ENCODE measurements at places on chromosomes 5 and 9.

DNA sequence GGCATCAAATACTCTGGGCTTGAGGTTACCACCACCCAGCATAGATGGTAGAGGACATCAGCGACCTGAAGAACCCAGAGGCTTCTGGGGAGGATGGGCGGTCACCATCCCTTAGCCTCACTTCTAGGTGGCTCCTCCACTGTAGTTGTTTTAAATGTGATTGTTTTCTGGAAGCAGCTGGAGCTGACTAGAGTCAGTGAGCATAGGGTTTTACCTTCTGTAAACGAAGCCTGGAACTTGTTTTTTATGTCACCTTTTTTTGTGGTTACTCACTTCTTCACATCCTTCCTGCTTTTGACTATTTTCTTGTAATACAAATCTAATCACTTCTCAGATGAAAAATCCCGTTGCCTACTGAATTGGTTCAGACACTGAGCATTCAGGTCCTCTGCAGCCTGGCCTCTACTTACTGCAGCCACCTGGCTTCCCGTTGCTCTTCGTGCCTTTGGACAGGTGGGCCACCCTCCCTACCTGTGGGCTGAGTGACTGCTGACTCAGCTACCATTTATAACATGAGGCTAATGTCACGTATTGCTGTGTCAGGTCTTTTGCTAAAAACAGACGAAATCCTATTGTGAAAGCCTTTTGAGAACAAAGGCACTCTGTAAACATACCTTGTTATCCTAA, 167.8 kb downstream of the MAN2A1 start:
- no peak for DNase-seq
- H3K27ac ChIP-seq, result no peak overlapping the region
- no peaks in the 10 kb centered on the region for H3K27me3 ChIP-seq
- H3K4me1 ChIP-seq, result peaks cover 19% of the 10 kb centered on the region
- H3K4me3 ChIP-seq, result no peak overlapping the region

DNA sequence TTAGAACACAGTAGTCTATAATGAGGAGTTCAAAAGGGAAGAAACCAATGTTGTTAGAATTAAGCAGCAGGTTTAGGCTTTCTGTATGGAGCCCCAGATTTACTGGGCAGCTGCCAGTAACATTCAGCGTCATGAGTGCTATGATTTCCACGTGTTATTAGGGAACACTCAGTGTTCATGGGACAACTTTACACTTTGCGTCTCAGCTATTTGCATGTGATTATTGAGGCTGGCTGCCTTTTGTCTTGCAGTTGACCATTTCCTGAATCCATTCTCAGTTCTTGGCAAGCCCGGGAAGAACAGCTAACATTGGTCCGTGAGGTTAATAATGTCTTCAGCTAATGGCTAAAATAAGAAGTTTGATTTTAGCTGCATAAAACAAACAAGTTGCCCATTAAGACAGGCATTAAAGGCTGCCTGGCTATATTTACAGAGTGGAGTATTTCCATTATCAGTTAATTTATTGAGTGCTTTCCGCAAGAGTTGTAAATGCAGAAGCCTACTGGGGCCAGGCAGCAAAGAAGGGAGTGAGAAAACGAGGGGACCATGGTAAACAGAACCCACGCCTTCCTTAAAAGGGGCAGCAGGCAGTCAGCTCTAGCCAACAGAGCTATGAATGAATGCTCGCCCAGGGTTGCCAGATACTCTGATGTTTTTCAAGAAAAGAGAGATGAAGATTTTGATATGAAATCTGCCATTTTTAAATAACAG, 120.9 kb downstream of the PIP5K1B start:
- no peaks in the 10 kb centered on the region for H3K36me3 ChIP-seq
- H3K4me3 ChIP-seq, result no peak overlapping the region
- H3K4me1 ChIP-seq, result peaks cover 1% of the 10 kb centered on the region
- no peak for DNase-seq

DNA sequence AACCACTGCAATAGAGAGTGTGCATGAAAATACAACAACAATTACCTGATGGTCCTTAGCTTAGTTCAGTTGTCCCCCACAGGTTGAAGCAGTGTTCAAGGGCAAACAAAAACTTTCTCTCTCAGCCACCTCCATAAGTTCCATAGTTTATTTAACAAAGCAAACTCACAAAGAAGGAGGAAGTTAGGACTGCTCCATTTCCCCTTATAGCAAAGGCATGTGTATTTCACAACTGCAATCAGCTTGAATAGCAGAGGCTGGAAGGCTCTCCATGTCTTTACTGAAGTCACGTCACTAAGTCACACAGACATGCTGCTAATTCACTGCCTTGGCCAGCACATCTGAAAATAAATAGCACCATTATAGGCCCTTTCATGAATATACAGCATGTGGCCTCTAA, 43.3 kb downstream of the DOCK8 start:
- DNase-seq, result no peak
- H3K4me3 ChIP-seq, result no peak overlapping the region
- no peak overlapping the region for H3K27ac ChIP-seq
- no peaks in the 10 kb centered on the region for H3K27me3 ChIP-seq
- peaks cover 5% of the 10 kb centered on the region for H3K4me1 ChIP-seq
- H3K36me3 ChIP-seq, result no peaks in the 10 kb centered on the region

DNA sequence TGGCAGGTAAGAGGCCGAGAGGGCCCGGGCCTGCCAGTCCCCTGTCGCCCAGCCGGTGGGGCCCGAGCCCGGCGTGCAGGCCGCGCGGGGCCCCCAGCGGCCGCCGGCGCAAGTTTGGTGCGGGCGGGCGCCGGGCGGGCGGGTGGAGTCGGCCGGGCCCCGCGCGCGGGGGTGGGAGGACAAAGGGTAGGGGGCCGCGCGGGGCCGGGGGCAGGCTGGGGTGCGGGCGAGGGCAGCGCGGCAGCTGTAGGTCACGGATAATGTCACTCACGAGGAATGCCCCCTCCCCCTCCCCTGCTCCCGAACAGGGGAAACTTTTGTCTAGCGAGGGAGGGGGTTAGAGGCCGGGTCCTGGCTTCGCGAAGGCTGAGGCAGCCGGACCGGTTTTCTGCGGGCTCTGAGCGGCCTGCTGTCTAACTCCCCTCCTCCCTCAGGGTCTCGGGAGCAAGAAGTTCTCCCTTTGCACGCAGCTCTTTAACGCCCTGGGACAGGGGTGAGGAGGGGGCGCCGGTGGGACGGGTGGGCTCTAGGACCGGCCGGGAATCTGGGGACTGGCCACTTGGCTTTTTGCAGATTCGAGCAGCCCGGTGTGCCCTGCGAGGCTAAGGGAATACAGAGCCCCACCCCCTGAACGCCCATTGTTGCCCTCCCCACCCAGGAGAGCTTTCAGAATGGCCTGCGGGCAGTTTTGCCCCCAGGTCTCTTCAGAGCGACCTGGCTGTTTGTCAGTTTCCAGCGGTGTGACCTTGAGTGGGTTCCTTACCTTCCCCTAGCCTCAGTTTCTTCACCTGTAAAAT, 21.3 kb upstream of the NDST1 start:
- peak; percentile 70 for DNase-seq
- H3K27ac ChIP-seq, result peak overlapping the region; percentile 93
- H3K4me1 ChIP-seq, result peaks cover 51% of the 10 kb centered on the region
- H3K4me3 ChIP-seq, result peak overlapping the region; percentile 69
- no peaks in the 10 kb centered on the region for H3K27me3 ChIP-seq

DNA sequence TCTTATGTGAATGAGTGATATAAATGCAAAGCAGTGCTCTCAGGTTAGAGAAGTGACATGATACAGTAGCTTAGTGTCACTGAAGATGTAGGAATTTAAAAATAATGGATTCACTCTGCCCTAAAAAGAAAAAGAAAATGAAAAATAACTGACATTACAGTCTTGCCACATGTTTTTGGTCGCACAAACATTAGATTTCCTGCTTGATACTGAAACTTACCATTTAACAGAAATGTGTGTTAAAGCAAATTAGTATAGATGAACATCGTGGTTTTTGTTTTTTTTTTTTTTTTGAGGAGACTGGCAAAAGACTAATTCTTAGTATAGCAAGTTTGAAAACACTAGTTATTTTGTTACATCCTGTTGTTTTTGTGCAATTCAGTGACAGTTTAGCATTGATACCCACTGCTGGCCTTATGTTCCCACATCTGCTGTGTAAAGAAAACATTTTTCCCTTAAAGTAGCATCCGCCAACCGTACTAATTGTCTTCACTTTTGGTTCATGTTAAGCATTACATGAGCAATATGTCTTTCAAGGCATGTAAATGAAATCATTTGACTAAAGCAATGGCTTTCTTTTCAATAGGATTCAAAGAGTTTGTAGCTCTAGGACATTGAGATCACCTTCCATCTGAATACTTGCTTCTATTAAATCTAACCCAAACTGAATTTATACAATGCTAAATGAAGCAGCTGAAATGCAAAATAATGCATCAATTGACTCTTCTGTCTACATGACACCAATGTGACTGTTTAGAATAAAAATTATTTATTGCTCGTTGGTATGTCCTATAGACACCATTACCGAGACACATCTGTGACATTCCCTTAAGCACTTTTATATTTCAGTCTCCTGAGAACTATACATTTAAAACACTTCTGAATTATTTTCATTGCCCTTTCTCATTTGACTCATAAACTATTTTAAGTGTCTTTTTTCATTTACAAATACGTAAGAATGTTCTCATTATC, 859.1 kb downstream of the MAT2B start:
- no peaks in the 10 kb centered on the region for H3K4me1 ChIP-seq
- H3K27me3 ChIP-seq, result peaks cover 32% of the 10 kb centered on the region
- no peak overlapping the region for H3K4me3 ChIP-seq
- no peaks in the 10 kb centered on the region for H3K36me3 ChIP-seq
- no peak for DNase-seq
